Activated T-helper 9 cell treated with anti-CD3 and anti-CD28 coated beads, Interleukin-2, amount 50 U/mL, for 16 hours (primary cell): ENCODE measurements at places on chromosomes 2 and 18.

- no peak for DNase-seq
These were observed 11.7 kb downstream of the CPS1 start for GRCh38 chr2:210568108-210568507.

DNA sequence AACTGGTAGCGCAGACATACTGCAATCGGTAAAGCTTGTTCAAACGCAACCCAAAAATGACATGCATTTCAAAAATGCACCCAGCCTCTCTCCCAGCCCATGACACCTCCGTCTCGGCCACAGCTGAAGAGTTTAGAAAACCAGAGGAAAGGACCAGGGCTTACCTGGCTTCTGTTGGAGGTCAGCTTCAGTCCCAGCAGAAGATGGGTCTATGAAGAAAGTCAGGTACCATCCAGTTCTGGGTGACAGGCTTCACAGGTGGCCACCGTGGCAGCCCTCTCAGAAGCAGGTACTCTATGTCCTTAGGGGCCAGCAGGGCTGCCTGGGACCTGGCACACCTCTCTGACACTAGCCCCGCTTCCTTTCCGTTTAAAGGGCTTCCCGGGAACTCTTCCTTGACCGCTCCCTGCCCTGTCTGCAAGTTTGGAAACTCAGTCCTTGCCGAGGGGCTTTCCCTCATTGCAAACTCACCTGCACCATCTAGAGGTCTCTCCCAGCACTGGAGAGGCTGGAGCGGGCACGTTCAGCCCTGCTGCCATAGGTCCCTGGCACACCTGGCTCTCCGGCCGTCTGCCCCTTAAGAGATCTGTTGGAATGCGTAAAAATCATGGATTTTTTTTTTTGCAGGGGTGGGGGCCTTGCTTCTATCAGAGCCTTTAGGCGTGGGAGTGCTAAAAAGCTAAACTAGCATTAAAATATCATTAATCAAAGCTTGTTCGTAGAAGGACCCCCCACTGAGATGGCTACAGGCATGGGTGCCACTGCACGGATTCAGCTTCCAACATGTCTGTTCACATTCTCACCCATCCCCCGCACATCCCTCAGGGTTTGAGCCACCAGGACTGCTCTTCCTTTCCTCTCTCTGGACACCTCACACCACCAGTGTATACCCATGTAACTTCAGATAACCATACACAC lies at the start of gene EDAR:
Gene EDAR, minus strand, starts transcription at position 425 of the 918 bp plus-strand sequence. CDS start 58,206 bp downstream, outside the sequence.
- peak; percentile 5 for DNase-seq

GRCh38 chr2:217820904-217821303 lies 181.9 kb downstream of the TNS1 start:
- no peak for DNase-seq

- no peak for DNase-seq
These were observed 5.8 kb downstream of the SLC14A2 start for GRCh38 chr18:45621061-45621511.

- no peak for DNase-seq
These were observed 14.2 kb upstream of the WIPF1 start for GRCh38 chr2:174611854-174612253.

GRCh38 chr2:189982780-189983394 lies 79.6 kb downstream of the MSTN start:
- no peak for DNase-seq

GRCh38 chr2:9739531-9739964 lies 103.7 kb upstream of the TAF1B start:
- peak; percentile 28 for DNase-seq

- DNase-seq, result no peak
These were observed 148.5 kb downstream of the TMEM200C start for GRCh38 chr18:5746844-5747243.

DNA sequence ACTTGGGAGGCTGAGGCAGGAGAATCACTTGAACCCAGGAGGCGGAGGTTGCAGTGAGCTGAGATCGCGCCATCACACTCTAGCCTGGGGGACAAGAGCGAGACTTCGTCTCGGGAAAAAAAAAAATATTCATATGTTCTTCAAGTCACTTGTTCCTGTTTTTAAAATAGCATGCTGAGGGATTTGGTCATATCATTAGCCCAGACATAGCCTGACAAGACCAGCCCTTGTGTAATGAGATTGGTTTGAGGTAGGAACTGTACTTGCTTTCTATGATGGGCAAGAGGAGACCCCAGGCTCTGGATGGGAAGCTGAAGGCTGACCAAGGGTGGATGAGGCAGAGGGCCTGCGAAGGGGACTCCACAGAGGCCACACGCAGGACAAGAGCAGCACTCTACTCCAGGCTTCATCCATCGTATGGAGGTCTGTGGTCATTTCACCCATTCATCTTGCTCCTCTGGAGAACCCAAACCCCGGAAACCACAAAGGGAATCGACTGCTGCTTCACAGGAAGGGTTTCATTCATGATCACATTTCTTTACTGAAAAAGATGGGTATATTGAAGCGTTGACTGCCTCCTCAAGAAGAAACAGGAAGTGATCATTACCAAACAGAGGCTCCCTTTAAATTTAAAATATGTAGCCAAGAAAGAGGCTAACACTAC lies 87.1 kb upstream of the ZNF397 start:
- no peak for DNase-seq

DNA sequence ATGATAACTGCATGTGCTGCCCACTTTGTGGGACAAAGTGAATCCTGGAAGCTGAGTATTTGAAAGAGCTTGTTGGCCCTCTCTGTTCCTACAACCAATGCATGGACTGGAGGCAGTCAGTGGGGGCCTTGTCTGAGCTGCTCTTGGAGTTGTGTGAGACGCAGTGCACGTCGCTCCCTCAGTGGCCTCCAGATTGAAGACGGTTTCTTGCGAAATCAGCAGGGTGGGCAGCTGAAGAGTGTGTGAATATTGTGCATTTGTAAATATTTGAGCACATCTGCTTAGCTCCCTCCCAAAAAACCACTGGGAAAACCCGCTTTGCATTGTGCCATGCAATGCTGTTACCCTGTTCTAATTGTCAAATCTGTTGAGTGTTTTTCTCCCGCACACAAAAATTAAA lies 782.8 kb downstream of the PLCL1 start:
- no peak for DNase-seq
